NCI-H446 (cell line): ENCODE measurements at places on chromosomes 3 and 15.

DNA sequence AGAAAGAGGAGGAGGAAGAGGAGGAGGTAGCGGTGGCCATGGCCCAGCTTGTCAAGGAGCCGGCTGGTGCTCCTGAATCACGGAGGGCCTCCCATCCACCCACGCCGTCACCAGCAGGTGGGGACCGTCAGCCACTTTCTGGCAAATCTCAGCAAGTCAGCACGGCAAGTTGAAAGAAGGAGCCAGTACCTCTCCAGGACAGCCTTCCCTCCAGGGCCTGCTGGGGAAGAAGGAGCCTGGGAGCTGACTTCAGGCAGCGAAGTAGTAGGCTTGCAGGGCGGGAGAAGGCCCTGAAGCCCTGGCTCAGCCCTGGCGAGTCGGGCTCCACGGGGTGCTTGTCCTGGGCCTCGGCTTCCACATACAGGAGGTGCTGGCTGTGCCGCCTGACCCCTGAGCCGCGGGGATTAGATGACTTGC is 99.2 kb upstream of the TRPM1 start:
- DNase-seq = no peak

DNA sequence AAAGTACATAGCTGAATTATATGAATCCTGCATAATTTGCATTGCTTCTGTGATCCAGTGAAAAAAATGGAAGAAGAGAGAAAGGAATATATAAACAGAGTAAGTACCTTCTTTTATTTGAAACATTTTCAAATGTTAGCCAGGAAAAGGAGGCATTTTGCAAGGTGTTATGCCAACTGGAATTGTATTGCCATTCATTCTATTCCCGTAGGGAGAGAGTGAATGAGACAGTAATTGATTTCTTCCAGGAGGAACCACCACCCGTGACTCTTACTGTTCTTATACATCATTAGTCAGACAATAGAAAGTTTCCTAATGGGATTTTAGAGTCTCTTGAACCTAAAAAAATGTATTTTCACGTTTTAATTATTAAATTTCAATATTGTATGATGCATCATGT is 324.1 kb upstream of the ALCAM start:
- no peak for DNase-seq

GRCh38 chr15:44710236-44711095 is 657 bp downstream of the PATL2 start:
- DNase-seq = no peak

- no peak for DNase-seq
Measured at GRCh38 chr3:191721390-191721861, 260.5 kb downstream of the PYDC2 start.

DNA sequence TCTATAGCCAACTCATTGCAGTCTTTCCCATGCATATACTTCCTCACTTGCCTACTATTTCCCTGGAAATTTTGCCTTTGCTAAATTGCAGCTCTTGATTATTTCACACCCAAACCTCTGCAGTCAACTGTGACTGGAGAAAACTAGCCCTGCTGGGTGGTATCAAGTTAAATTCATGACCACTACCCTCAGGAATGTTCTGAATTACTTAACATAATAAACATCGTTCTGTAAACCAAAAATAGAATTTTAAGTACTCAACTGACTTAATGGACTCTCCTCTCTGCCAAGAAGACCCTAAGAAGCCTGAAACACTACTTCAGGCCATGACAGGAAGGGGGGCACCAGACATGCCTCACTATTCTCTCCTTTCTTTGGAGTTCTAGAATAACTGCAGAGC is 1278.0 kb upstream of the GBE1 start:
- no peak for DNase-seq

DNA sequence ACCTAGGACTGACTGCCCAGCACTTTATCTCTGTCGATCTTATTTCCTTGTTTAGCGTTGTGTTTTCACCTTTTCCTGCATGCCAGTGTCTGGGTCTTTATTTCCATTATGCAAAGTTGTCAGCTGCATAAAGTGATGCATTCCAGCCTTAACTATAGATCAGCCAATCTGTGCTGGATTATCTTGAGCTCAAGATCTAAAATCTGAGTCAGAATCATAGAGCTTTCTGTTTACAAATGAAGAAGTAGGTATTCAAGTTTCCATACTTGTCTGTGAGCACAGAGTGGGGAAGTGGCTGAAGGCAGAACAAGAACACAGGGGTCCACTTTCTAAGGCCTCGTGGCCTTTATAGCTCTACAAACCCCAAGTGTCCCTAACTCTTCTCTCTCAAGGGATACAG is 82.4 kb upstream of the PLCL2 start:
- no peak for DNase-seq

- DNase-seq = no peak
Measured at GRCh38 chr15:76286271-76286879, 24.9 kb downstream of the ETFA start.

DNA sequence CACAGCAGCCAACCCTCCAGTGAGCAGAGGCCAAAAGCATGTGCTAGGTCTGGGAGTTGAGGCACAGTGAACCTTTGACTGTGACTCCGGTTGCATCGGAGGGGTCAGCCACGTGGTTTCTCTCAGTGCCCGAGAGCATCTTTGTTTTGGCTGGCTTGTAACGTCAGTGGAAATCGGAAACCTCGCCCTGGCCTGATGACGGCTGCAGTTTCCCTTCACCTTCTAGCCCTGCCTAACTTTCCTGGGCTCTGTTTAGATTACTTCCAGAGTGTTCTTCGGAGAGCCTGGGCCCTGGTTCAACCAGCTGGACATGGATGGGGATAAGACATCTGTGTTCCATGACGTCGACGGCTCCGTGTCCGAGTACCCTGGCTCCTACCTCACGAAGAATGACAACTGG is 56.6 kb downstream of the MESD start:
- DNase-seq = no peak

GRCh38 chr3:40645883-40646282 is 121.1 kb downstream of the ZNF621 start:
- DNase-seq = no peak
